ENCODE measurements at places on chromosomes 12 and 14.

GRCh38 chr14:82447586-82447985, 913.9 kb upstream of the SEL1L start:
- DNase-seq, result no peak

- DNase-seq, result no peak
Observed at GRCh38 chr14:76293923-76294322, 82.0 kb upstream of the ESRRB start.

- no peak for DNase-seq
Observed at GRCh38 chr14:100728962-100729361, 2.3 kb downstream of the DLK1 start.

- DNase-seq, result no peak
Observed at GRCh38 chr14:74867673-74868072, 8.3 kb downstream of the PROX2 start.

GRCh38 chr12:131153956-131154355, 200.2 kb downstream of the ADGRD1 start:
- DNase-seq, result no peak

DNA sequence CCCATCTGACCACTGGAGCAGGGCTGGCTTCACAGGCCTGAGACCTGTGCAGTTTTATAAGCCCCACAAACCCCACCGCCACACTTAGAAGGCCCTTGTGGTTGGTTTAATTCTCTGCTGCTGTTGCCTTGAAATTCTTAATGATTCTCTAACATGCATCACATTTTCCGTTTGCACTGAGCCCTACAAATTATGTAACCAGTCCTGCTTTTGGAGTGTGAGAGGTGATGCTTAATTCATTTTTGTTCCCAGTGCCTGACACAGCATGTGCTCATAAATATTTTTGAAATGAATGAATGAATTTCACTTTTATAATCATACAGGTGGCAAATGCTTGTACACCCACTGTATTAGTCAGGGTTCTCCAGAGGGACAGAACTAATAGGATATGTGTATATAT, 52.8 kb upstream of the PLXNC1 start:
- no peak for DNase-seq

GRCh38 chr12:106267535-106267934, 19.7 kb upstream of the CKAP4 start:
- DNase-seq, result no peak

DNA sequence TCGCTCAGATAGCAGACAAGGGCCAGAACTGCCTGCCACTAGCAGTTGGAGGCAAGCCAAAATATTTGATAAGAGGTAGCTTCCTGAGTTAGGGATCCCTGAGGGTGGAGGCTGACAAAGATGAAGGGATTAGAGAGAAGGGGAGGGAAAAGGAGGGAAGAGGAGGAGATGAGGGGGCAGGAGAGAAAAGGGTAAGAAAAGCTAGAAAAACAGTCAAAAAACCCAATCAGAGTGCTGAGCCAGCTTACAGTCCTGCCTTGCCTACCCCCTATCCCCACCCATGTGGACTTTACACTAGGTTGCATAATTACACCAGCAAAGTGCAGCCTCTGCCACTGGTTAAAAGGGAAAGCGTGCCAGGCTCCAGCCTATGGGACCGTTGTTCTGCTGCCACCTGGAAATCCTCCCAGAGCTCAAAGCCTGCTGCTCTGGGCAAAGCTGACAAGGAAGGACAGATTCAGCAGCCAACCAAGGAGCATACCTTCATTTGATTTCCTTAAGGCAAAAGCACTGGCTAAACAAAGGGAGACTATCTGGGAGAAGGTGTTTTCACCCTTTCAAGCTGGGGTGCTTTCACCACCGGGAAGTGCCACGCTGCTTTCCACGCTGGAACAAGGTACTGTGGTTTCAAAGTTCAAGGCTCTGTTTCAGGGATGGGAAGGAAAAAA, 3.8 kb upstream of the NUMB start:
- peak; percentile 43 for DNase-seq

DNA sequence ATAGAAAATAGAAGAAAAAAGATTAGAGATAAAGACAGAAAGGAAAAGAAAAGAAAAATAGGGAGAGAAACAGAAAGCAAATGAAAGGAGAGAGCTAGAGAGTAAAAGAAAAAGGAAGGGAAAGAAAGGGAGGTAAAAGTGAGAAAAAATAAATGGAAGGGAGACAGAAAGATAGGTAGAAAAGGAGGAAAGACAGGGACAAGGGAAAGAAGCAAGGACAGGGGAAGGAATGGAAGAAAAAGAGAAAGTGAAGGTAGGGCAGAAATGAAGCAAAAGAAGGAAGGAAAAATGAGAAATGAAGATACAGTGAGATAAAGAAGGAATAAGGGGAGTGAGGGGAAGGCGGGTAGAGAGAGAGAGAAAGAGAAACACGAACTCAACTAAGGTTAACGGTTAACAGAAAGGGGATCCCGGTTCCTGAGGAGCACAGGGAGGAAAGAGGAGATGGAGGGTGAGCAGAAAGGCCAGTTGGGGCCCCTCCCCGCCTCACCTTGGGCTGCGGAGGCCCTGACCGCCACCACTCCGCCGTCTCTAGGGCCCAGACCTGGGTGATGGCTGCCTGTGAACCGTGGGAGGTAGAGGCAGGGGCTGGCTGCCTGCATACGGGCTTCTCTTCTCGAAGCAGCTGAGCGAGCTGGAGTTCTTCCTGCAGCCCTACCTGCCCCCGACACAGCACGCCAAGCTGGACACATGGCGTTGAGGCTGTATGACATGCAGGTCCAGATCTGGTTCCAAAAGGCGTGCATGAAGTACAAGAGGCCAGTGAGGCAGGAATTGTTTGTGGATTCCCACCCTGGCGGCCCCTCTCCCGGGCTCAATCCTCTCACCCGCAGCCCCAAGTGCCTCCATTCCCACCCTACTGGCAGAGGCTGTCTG, 59.5 kb downstream of the SMUG1 start:
- DNase-seq, result no peak

DNA sequence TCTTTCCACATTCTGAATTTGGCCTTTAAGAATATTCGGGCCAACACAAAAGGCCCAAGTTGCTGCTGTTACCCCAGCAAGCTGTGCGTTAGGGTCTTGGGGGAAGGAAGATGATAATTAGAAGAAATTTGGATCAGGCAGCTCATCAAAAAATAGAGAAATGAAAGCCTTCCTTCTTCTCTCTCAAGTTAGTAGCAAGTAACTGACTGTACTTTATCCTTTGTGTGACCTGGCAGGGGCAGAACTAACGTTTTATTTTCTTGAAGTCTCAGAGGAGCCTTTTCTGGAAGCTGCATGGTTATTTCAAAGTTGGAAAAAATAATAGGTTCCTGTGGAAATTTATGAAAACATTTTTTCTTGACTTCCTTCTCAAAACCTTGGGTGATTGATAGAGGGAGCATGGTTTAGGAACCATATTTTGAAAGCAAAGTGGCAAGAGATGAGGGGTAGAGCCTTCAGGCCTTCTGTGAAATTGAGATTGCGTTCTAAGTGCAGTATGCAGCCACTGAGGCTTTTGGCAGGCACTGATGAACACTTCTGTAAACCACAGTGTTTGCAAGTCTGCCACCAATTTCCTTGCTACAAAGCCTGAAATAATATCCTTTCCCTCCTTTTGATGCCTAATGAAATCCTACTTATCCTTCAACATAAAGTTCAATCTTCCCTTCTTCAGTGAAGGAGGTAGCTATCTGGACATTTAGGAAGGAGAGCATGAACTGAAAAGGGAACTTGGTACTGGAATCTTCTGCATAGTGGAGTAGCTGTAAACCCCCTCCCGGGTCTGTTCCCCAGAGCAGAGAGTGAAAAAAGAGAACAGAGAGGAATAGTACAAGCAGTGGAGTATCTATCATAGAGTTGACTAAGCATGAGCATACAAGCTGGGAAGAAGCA, 123.2 kb downstream of the FGD4 start:
- DNase-seq, result no peak

GRCh38 chr12:79247494-79247893, 382.9 kb downstream of the SYT1 start:
- no peak for DNase-seq

DNA sequence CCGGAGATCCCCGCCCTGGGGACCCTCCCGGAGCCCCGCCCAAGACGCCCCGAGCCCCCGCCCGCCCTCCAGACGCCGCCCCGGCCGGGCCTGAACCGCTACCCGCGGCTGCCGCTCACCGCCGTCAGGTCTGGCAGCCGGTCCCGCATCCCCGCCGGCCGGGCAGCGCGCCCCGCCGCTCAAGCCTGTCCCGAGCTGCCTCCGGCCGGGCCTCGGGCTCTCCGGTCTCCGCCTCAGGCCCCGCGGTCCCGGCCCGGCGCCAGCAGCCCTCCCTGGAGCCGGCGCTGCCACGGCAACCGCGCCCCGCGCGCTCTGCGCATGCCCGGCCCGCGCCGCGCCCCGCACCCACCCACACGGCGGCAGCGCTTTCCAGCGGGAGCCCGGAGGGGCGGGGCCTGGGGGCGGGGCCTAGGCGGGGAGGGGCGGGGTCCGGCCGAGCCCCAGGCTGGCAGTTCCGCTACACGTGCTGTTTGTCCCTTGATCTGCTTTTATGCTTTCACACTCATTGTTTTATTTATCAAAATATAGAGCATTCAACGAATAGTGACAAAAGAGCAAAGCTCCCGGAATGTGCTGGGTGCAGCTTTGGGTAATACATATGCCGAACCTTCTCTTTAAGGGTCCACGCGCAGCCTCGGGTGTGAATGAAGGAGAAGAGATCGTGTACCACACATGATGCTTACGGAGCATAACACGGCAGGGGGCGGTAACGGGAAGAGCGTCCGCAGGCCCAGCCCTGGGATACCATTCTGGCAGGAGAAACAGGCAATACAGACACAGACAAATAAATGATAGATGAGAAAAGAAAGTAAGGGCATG, at the start of gene STX2:
STX2 (minus strand) TSS at position 300 of the 819 bp plus-strand sequence; CDS start at position 149, 151 bp downstream.
- DNase-seq, result peak; percentile 75

DNA sequence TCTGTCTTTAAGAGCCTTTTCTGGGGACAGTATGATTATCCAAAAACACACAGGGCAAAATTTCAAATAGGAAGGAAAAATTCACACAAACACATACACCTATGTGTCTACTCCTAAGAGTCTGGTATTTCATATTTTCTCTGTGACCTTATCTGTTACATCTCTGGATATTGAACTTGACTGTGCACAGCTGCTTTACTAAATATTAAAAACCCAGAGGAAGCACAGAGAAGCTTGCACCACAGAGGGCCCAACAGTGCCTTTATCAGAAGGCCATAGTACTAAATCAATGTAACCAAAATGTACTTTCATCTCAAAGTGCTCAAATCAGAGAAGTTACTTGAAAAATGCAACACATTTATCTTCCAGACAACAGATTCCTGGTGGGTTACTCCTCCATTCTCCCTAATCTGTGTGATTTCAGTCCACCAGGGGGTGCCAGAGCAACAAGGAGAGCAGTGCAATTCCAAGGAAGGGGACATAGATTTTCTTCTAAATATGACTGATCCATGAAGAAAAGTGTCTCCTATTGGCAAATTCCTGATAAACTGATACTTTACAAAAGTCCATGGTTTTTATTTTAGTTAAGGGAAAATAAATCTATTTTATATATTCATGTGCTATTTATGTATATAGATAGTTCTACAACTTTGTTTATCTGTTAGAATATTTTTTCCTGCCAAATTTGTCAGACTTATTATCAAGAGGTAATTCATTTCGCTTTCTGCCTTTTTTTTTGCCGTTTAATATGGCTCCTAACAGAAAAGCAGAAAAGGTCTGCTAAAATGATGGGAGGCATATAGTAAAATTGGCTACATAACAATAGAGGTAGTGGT, 617.6 kb downstream of the LRFN5 start:
- peak; percentile 80 for DNase-seq

- no peak for DNase-seq
Observed at GRCh38 chr12:47370421-47370820, 290.7 kb upstream of the AMIGO2 start.

Measured in fibroblast of mammary gland (primary cell).